ENCODE measurements at places on chromosomes 1 and 21.

- no peak for DNase-seq
Observed at GRCh38 chr1:157335056-157335455, 196.9 kb upstream of the ETV3 start.

- no peak for DNase-seq
Observed at GRCh38 chr1:23561813-23562100, 2.5 kb upstream of the ID3 start.

DNA sequence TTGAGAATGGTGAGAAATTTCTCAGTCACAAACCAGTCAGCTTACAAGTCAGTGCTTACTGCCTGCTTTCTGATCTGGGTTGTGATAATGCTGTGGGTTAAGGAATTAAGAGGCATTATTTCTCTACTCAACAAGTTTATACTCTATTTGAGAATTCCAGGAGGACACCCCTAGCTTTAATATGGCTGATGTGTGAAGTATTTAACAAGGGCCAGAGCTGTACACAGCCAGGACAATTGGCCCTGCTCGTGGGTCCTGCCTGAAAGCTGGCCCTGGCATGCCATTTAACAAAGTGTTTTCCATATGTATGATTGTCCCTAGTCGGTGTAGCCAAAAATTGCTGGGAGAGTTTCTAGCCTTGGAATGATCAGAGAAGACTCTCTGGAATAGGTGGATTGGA is 43.2 kb downstream of the HHAT start:
- no peak for DNase-seq

GRCh38 chr1:187514110-187514509 is 685.4 kb downstream of the PLA2G4A start:
- no peak for DNase-seq

DNA sequence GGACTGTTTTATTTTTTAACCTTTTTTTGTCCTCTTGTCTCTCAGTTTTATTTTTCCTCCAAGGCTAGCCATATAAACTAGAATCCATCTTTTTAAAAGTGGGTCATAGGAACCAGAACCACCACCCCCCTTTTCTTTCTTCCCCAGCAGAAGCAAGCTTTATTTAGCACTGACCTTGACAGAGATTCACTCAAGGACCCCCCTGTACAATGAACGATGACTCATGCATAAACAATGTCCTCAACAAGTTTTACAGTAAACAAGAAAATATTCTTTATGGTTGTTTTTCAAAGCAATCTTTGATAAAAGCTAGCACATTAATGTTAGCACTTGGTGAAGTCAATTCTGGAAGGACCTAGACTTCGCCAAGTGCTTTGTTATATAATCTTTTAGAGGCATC is 14.1 kb downstream of the PKN2 start:
- DNase-seq: no peak

GRCh38 chr1:198903203-198903602 is 264.4 kb downstream of the PTPRC start:
- no peak for DNase-seq

DNA sequence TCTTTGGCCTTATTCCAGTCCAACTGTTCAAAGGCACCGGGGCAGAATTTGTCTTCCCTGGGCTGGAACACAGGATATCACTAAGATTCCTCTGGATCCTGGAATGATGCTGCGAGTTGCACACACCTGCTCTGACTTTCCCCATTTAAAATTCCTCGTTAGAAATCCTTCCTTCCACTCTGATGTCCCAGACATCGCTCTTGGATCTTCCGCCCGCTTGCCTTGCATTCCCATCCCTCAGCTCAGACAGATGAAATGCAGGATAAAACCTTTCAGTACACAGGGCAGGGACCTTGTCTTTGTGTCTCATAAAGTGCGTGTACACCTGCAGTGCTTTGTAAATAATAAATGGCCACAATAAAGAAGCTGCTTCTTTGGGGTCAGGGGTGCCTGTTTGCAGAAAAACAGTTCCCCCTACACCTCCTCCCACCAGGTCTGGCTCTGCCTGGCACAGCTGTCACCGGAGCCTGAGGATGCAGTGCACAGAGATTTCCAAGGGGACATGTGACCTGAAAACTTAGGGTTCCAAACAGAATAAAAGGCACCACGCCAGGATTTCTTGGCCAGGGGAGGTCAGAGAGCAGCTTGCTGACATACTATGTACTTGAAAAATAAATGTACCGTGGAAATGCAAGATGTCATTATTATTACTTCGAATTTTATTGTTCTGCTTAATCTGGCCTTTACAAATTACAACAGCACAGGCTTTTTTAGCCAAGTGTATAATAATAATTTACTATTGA is 62.9 kb upstream of the SYT6 start:
- no peak for DNase-seq

- no peak for DNase-seq
Observed at GRCh38 chr1:72498371-72498770, 216.0 kb upstream of the NEGR1 start.

DNA sequence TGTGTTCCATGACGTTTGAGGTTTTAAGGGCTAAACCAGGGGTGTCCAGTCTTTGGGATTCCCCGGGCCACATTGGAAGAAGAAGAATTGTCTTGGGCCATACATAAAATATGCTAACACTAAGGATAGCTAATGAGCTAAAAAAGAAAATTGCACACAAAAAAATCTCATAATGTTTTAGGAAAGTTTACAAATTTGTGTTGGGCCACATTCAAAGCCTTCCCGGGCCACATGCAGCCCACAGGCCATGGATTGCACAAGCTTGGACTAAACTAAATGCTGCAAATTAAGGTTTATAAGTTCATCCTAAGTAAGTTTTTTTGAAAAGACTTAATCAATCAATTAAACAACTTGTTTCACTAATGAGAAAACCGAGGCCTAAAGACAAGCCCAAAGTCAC is 21.9 kb downstream of the NIBAN1 start:
- DNase-seq: no peak

DNA sequence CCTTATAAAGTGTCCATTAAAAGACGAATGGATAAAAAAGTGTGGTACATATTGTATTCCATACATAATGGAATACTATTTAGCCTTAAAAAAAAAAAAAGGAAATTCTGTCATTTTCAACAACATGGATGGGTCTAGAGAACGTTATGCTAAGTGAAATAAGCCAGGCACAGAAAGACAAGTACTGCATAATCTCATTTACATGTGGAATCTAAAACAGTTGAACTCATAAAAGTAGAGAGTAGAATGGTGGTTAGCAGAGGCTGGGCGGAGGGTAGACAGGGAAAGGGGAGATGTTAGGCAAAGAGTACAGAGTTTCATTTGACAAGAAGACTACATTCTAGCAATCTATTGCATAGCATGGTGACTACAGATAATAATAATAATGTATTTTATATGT is 2.6 kb downstream of the CTSS start:
- DNase-seq: no peak

DNA sequence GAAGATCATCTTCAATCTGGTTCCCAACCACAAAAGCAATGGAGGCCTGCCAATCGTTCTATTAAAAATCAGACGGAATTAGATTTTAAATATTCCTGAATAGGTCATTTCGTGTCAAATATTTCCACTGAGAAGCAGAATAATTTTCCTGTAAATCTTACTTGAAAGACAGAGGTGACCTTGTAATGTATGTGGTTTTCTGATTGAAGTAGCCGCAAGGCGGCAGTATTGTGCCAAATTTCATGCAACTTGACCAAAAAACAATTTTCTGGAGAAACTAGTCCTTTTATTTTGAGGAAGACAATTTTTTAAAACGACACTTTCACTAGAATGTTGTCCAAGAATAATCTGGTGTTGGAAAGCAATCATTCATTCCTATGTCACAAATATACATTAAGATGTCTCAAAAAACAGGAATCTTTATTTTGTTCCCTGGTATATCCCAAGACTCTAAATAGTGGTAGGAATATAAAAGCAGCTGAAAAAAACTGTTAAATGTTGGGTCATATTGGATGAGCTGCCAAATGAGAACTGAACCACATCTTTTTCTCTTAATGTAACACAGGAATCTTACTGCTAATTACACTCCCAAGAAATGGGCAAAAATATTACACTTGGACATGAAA is 33.6 kb downstream of the SPAG17 start:
- no peak for DNase-seq

DNA sequence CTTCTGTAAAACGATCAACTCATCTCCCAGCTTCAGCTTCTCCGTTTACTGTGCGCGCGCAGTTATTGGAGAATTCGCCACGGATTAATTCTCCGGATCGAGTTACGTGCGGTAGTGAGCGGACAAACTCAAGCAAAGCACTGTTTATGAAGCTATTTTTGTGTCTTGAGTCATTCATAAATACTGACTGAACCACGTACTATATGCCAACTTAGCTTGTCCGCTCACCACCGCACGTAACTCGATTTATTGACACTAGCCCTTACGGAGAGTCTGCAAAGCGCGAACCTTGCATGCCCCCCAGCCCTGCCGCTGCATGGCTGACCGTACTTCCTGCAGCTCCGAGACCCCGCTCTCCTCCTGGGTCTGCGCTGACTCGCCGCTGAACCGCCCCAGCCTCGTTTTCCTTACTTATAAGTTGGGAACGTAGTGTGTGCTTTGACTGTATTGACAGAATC is 773 bp downstream of the CHD1L start:
- DNase-seq: no peak

GRCh38 chr1:240284656-240285414 is 193.2 kb downstream of the FMN2 start:
- DNase-seq: no peak

GRCh38 chr1:55974714-55975441 is 604.5 kb downstream of the PLPP3 start:
- no peak for DNase-seq

GRCh38 chr1:217393896-217394295 is 237.0 kb downstream of the GPATCH2 start:
- no peak for DNase-seq

DNA sequence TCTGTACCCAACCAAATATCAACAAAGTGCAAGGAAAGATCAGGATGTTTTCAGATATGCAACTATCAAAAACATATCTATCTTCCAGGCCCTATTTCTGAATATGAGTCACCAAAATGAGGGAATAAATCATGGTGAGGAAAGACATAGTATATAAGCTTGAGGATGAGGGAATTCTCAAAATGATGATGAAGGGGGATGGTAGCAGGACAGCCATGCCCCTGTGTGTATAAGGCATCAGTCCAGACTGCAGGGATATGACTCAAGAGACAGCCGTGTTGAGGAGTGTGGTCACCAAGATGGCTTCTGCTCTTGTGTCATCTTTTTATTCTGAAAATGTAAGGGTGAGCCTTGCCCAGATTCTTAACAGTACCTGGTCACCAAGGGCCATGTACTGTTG is 4.4 kb upstream of the WDR64 start:
- DNase-seq: no peak

GRCh38 chr1:82399093-82399492 is 598.4 kb downstream of the ADGRL2 start:
- DNase-seq: no peak

- no peak for DNase-seq
Observed at GRCh38 chr1:214398490-214398889, 117.5 kb downstream of the SMYD2 start.

- no peak for DNase-seq
Observed at GRCh38 chr21:46136739-46137349, 18.5 kb downstream of the FTCD start.

GRCh38 chr1:202697038-202697437 is 13.2 kb downstream of the SYT2 start:
- DNase-seq: no peak

DNA sequence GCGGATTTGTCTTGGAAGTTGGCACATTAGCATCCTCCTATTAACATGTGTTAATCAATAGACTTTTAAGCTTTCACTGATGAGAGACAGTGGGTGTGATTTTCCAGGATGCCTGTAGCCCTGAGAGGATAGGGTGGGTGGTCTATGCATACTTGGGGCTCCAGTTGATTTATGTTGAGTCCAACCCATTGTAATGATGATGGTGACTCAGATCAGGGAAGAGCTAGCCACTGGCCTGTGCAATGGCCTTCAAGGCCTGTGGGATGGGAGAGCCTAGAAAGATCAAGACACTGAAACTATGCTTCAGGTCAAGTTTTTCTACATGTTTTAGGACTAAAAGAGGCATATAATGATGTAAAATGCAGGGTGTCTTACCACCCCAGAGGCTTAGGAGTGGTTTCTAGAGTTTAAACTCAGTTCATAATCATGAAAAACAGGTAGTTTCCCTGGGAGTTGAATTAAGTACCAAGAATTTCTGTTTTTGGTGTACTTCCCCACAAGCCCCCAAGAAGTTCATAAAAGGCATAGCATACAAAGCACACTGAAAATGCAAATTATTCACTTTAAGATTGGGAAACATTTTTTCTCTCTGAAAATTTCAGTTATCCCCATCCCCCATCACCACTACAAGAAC is 19.9 kb downstream of the BEND5 start:
- DNase-seq: no peak

DNA sequence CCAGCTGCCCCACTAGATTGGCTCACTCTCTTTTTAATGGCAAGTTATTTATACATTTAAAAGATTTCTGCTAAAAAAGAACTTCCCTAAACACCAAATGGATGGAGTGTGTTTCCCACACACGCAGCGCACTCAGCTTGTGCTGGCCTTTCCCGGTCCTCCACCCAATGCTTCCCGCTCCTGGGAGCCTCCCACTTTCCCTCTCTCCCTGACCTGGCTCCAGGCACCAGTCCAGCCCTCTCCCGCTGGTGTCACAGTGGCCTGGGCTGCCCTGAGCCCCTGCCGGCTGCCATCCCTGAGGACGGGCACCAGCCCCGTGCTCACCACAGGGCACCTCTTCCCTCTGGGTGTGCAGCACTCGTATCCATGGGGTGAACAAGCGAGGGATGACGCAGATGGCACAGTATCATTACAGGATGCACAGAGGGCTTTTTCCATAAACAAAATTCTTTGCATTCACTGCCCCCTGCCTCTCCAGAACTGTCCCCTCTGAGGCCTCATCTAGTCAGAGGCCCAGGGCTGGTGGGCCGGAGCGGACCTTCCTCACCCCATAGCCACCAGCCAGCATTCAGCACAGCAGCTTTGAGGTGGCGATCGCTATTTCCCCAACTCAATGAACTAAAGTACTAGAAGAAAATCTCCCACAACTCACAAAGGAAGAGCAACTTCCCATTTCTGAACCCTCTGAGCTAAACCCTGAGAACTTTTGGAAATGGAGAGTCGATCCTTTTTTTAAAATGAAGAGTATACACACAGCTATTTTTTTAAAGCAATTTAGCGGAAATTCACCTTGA is 68.5 kb downstream of the SLC37A1 start:
- DNase-seq: no peak

GRCh38 chr1:2539312-2539907 is 9.3 kb upstream of the HES5 start:
- no peak for DNase-seq

Data from activated gamma-delta T cell treated with anti-CD3 and anti-CD28 coated beads, Interleukin-2, amount 50 U/mL, for 16 hours (primary cell).